ENCODE measurements at places on chromosomes 6 and 20.

- DNase-seq: no peak
These were observed 184.5 kb upstream of the MARCKS start for GRCh38 chr6:113672491-113673149.

DNA sequence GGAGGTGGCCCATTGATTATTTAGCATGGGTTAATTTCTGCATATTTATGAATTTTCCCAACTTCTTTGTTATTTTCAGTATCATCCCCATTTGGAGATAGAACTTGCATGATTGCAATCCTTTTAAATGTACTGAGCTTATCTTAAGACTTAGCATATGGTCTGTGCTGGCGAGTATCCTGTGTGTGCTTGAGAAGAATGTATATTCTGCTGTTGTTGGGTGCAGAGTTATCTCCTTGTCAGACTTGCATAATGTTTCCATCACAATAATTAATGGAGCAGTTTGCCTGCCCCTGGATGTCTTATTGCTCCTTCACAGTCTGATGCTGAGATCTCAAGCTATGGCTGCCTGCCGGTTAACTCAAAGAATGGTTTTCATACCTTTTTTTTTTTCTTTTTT lies 112.6 kb downstream of the CDYL start:
- DNase-seq: no peak

- DNase-seq: no peak
These were observed 71.8 kb upstream of the KHDRBS2 start for GRCh38 chr6:62357835-62358234.

- no peak for DNase-seq
These were observed 68.8 kb downstream of the CDH4 start for GRCh38 chr20:61320691-61321425.

DNA sequence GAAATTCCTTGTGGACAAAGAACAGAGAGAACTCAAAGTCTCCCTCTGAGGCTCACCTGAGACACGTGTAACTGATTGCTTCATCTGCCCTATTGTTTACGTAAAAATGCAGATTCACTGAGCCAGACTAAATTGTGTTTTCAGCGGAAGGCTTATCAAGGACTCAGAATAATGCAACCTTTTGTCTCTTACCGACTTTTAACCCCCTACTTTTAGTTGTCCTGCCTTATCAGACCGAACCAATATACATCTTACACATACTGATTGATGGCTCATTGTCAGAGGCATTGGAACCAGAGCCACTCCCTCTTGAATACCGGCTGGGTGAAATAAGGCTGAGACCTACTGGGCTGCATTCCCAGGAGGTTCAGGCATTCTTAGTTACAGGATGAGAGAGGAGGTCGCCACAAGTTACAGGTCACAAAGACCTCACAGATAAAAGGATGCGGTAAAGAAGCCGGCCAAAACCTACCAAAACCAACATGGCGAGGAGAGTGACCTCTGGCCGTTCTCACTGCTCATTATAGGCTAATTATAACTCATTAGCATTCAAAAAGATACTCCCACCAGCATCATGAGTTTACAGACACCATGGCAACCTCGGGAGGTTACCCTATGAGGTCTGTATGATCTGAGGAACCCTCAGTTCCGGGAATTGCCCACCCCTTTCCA lies 95.5 kb upstream of the ZNF184 start:
- DNase-seq: no peak

DNA sequence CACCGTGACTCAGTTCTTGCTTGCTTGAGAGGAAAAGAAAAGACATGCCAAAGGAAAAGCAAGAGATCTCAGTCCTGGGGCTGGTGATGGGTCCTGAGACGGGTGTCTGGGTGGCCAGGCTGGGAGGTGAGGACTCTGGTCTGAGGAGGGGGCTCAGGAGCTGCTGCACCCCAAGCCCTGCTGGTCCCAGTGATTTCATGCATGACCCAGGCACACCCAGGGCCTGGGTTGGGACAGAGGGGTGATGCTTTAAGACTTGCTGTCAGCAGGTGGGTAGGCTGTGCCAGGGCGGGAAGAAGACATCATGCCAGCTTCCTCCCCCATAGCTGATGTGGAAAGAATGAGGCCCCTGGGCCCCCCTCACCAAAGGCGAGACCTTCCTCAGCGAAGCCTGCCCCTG lies 65.1 kb upstream of the PMEPA1 start:
- no peak for DNase-seq

- DNase-seq: no peak
These were observed 201.6 kb downstream of the FOXA2 start for GRCh38 chr20:22382742-22383141.

- DNase-seq: no peak
These were observed 10.2 kb downstream of the ZSCAN23 start for GRCh38 chr6:28433119-28433518.

GRCh38 chr6:20178327-20178726 lies 33.9 kb downstream of the MBOAT1 start:
- no peak for DNase-seq
